ENCODE measurements at places on chromosomes 7 and 10.

GRCh38 chr10:29553544-29554250 is 81.1 kb downstream of the SVIL start:
- no peak for DNase-seq

DNA sequence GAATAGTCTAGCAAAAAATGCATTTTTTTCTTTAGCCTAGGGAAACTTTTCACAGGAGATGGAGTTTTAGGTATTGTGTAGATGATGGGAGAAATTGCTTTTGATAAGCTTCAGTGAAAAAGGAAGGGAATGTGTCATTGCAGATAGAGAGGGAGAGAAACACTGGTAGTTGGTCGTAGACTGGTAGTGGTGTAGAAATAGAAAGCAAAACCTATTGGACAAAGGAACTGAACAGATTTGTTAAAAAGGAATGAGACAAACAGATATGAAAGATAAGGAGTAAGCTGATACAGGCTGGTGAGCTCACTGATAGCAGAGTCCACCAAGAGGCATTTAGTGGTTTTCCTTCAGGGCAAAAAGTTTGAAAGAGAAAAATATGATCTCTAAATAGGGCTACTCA is 94.3 kb downstream of the ZEB1 start:
- no peak for DNase-seq

DNA sequence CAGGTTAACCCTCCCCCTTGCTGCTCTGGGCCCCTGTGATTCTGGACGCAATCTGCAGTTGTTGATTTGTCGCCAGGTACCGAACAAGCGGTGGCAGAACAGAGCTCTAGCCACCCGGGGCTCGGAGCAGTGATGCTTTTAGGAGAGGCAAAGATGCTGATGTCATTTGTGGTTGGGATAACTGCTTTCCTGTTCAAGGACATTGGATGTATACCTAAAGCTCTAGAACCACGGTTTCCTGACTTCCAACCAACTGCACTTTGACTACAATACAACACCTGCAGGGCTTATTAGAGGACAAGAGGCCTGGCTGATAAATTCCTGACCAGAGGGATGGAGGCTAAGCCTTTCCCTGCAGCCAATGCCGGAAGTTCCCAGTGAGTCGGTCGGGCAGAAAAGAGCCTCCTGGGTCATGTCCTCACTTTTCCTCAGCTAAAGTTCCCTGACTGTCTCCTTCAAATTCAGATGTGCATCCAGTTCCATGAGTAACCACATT is 6.5 kb upstream of the RBM20 start:
- no peak for DNase-seq

DNA sequence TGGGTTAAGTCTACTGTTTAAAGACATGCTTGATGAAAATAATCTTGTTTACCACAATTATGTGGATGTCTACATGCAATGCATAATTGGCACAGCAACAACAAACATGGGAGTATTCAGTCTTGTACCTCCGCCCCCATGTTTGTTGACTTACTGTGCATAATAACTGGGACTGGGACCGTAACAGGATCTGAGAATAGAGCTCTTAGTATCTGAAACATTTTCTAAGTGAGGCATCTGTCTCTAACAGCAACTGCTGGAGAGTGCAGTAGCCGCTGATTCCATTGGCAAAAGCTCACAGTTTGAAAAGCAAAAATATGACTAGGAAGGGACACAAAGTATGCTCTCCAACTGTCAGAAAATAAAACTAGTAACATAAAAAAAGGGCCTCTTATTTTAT is 61.6 kb downstream of the ENO4 start:
- no peak for DNase-seq

DNA sequence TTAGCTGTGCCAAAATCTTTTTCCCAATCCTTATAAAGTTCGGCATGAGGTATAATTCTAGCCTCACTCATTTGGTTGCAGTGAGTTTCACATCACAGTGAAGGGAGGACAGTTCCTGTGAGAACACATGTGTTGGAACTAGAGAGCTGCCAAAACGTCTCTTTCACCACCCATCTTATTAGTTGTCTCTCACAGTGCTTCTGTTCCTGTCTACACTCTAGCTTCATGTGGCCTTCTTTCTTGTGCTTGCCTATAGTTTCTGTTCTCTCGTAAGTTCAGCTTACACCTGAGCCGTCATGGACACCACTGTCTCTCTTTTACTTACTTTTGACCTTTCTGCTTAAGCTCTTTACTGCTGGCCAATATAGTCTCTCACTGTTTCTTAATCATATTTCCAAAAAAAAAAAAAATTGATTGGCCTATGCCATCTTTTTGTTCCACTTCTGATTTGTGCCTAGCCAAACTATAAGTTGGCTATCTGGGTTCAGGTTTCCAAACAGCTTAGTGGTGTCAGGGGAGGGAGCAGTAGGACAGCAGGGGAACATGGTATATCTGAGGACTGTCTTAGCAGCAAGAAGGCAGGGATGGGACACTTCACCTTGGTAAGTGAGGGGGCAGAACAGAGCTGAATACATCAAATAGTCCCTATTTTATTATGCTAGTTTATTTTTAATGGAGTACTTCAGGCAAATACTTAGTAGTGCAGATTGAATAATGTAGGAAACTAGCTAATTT is 38.0 kb downstream of the ZNRF2 start:
- DNase-seq: no peak

- no peak for DNase-seq
Observed at GRCh38 chr7:39168403-39169098, 190.8 kb downstream of the POU6F2 start.

GRCh38 chr10:116287906-116288501 is 15.0 kb upstream of the GFRA1 start:
- DNase-seq: peak; percentile 84

DNA sequence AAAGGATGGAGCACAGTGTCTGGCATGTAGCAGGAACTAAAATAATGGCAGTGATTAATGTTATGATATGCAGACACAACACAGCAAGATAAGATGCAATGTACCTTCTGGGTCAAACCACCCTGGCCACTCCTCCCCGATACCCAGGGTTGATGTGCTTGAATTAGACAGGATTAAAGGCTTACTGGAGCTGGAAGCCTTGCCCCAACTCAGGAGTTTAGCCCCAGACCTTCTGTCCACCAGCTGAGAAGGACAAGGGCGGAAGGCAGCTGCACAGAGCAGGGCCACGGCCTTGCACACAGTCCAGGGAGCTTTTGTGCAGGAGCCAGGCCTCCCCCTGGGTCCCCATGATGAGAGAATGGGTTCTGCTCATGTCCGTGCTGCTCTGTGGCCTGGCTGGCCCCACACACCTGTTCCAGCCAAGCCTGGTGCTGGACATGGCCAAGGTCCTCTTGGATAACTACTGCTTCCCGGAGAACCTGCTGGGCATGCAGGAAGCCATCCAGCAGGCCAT is at the start of gene RBP3:
Gene RBP3 (plus strand): TSS at position 226 of the 514 bp plus-strand sequence. CDS start 122 bp downstream, at position 348.
- no peak for DNase-seq
